ENCODE measurements at places on chromosomes 3 and 15. TPM values are rescaled to one million over a fixed set of nuclear protein-coding genes. Genes with fewer than 3 reads are reported as not detected.

GRCh38 chr3:153274561-153274960 is 112.5 kb downstream of the RAP2B start:
- no peak for DNase-seq

- peak; percentile 68 for DNase-seq
Measured at GRCh38 chr15:25846377-25846776, 16.8 kb downstream of the ATP10A start.

ISLR gene
- total RNA-seq: not detected

FEZF2 gene
- not detected for total RNA-seq

RGMA gene
- 0.15 TPM for total RNA-seq

LDHAL6B gene
- total RNA-seq: not detected

DNA sequence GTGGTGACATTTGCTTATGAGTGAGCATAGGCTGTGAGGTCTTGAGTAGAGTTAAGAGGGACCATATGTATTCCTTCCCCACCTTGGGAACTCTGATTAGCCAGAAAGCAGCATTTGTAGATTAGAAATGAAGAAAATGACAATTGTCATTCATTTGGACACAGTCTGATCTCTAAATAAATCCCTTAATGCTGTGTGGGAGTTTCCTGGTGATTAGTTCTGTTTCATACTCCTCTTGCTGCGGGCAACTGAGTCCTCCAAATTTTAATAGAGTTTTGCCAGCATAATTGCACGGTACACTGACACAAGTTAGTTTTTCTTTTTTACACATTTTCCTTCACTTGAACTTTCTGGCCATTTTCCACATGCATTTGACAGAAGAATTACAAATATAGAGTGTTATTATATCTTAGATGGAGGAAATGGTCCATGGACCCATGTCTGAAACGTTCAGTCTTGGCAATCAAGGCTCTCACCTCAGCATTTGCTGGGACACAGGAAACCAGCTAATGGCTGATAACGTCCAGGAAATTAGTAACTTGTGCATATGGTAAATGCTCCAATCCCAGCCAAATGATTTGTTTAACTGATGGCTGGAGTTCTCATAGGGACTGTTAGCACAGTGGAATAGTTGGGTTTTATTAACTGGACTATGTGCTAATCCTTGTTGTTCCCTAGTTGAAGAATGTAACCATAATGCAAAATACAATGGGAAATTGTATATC is 321.2 kb downstream of the RBMS3 start:
- no peak for DNase-seq

DNA sequence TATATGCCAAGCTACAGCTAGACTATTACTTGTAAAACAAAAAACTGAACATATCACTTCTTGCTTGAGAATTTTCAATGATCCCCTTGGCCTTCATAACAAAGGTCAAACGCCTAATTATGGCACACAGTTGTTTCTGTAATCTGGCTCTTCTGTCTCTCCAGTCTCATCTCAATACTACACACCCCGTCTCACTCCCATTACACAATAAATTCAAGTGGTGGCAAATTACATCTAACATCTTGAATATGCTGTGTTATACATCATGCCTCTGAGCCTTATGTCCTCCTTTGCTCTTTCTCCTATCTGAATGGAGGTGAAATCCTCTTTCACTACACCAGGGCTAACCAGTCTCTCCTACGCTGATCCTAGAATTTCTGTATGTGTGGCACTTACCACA is 140.4 kb downstream of the TBL1XR1 start:
- DNase-seq: no peak

- peak; percentile 62 for DNase-seq
Measured at GRCh38 chr3:195106418-195106906, 164.5 kb downstream of the XXYLT1 start.

DNA sequence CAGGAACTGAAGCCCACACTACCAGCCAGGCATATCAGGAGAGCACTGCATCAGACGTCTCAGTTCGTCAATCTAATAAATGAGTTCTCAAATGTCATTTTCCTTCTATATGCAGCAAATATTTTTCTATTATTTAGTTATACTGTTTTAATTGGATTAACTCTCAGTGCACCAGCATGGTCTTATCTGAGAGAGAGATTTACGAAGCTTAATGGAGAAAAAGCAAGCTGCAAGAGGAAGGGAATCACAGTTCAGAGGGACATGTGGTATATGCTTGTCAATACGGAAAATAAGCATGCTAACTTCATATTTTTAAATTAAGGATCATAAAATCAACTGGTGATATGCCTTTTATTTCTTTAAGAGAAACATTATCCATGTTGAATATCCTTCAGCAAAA is 213.1 kb upstream of the NECTIN3 start:
- DNase-seq: no peak

- DNase-seq: no peak
Measured at GRCh38 chr15:80659375-80659774, 35.7 kb upstream of the ABHD17C start.

C3orf62 gene
- total RNA-seq: 10.9 TPM

KAT2B gene
- 69.0 TPM for total RNA-seq

NANOGP8 gene
- not detected for total RNA-seq

- DNase-seq: no peak
Measured at GRCh38 chr15:60801395-60801794, 322.5 kb upstream of the ICE2 start.

DNA sequence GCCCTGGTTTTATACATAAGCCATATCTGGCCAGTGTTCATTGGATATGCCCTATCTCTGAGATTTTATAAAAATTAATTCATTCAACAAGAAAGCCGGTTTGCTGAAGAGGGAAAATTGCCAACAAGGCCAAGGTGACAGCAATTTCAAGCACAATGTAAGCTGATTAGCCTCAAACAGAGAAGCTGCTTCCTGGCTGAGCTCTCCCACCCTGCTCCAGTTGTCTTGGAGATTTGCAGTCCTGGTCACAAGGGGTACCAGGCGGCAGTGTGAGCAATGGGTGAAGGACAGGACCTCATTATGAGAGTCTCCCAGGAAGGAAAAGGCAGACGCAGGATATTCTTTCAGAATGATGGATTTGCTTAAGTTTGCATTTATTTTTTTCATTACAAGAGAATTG is 5.4 kb upstream of the THSD4 start:
- no peak for DNase-seq

DNA sequence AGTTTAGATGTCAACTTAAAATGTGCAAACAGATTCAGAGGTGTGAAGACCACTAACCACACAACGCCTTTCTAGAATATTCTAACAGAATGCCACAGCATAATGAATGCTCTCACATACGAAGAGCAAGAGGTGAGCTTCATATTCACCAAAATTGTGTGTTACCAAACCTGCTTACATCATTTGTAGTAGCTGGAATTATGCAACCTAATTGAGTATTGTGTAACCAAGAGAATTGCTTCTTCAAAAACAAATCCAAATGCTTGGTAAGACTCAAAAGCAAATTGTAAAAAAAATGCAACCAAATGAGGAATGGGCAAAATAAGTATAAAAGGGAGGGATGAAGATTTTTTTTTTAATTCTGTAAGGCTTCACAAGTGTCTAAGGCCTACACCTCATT is 160.7 kb downstream of the TAFA4 start:
- no peak for DNase-seq

DNA sequence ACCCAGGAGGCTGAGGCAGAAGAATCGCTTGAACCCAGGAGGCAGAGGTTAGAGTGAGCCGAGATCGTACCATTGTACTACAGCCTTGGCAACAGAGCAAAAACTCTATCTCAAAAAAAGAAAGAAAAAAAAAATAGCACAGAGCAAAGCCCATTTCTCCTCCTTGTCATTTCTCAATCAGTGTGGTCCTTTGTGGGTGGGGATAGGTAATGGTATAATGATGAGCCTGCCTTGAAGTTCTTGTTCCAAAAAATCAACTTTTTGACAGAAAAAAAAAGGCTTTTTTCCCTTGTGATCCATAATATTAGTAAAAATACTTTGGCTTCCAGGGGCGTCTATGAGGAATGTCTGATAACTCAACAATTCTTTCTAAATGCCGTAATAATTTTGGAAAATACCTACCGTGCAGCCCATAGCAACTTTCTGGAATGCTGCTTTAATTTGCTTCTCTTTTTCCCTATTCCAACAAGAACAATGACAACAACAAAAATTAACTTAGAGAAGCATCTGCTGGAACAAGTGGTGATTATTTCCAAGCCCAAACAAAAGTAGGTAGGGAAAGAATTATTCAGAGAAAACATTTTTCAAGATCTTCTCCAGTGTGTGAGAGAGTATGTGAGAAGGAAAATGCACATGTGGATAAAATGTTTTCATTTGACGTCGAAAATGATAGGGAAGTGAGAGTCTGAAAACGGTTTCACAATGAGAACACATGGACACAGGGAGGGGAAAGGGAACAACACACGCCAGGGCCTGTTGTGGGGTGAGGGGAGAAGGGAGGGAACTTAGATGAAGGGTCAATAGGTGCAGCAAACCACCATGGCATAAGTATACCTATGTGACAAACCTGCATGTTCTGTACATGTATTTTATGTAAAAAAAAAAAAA is 337.8 kb downstream of the RBMS3 start:
- DNase-seq: no peak

SH2D7 gene
- total RNA-seq: not detected

DNA sequence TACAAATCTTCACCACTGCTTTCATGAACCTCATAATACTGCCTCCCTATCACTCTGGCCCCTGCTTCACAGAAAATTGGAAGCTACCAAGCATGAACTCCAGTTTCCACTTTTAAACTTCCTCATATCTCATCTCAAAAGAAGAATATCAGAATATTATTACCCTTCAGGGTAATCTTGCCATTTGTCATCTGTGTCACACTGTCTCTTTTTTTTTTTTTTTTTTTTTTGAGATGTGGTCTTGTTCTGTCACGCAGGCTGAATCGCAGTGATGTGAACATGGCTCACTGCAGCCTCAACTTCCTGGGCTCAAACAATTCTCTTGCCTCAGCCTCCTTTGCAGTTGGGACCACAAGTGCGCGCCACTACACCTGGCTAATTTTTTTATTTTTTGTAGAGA is 80.4 kb upstream of the TCF12 start:
- DNase-seq: no peak

CILP gene
- total RNA-seq: 0.67 TPM

GRCh38 chr15:52104532-52105004 is 8.0 kb downstream of the BCL2L10 start:
- DNase-seq: no peak

ZNF445 gene
- 29.6 TPM for total RNA-seq

DNA sequence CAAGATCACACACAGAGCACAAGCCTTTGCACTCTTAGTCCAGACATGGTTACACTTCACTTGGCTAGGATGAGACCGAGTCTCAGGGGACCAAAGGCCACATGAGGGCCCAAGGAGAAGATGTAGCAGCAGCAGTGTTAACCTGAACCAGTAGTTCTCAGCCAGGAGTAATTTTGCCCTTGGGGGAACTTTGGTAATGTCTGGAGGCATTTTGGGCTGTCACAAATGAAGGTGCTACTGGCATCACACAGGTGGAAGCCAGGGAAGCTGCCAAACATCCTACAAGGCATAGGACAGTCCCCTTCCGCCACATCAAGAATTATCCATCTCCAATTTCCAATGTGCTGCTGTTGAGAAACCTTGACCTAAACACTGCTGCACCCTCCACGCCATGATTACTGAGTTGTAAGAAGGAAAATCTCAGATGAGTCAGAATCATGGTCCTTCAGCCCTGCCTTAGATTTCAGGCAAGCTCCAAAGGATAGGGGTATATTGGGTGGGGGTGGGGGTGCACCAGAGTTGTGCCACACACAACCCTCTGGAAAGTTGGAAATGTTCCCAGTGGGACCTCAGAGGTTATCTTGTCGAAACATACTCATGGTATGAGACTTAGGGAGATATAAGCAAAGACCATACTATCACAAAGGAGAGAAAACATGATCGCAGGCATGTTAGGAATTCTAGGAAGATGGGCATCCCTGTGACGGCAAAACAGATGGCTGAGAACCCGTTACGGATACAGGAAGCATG is 36.2 kb downstream of the SEMA5B start:
- no peak for DNase-seq

PLA2G4E gene
- not detected for total RNA-seq

FBXO40 gene
- not detected for total RNA-seq

DNA sequence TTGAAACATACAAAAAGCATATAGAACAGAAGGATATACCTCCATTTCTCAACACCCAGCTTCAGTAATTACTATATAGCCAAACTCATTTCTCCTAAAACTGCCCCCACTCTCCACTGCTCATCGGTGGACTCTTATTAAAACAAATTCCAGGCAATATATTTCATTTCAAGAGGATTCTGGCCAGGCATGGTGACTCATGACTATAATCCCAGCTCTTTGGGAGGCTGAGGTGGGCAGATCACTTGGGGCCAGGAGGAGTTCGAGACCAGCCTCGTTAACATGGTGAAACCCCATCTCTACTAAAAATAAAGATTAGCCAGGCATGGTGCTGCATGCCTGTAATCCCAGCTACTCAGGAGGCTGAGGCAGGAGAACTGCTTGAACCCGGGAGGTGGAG is 40.9 kb downstream of the SNX4 start:
- DNase-seq: no peak

- no peak for DNase-seq
Measured at GRCh38 chr3:128492671-128493569, at the start of gene GATA2. GATA2 (minus strand) TSS chr3:128493201; CDS start chr3:128487031, 6,170 bp downstream.

- no peak for DNase-seq
Measured at GRCh38 chr3:38579551-38580449, 69.7 kb downstream of the SCN5A start.

DNA sequence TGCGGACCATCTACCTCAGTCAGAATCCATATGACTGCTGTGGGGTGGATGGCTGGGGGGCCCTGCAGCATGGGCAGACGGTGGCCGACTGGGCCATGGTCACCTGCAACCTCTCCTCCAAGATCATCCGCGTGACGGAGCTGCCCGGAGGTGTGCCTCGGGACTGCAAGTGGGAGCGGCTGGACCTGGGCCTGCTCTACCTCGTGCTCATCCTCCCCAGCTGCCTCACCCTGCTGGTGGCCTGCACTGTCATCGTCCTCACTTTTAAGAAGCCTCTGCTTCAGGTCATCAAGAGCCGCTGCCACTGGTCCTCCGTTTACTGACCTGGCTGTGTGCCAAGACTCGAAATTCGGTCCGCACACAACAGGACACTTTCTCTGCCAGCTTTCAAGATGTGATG is 21.9 kb downstream of the NRROS start:
- no peak for DNase-seq

GRCh38 chr3:129121016-129121791 is 400 bp downstream of the RAB43 start:
- DNase-seq: peak; percentile 41

DNA sequence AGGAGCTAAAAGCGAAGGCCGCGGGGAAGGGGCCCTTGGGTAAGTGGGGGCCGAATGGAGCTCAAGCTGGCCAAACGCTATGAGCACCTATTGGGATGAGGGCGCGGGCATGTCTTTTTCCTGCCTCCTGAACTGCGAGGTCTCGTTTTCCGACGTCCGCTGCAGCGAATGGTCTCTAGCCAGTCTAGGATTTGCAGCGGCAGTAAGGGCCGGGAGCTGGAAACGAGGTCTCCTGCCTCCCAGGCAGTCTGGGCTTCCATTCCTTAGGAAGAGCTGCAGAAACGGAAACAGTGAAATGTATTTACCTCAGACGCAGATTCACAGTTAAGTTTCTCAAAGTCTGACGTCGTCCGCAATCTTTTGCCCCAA is 517 bp downstream of the TMA7 start:
- no peak for DNase-seq

EPB42 gene
- total RNA-seq: not detected

Data from T-cell (primary cell).